AG04449 (cell line): ENCODE measurements at places on chromosomes 2 and 18.
A peak's percentile ranks its signal among the peaks of the same experiment; 100 is the strongest.

- DNase-seq: no peak
Measured at GRCh38 chr2:47867205-47867604, 39.1 kb downstream of the FBXO11 start.

GRCh38 chr2:169069341-169069740 lies at the start of gene DHRS9:
Gene DHRS9 (plus strand): TSS chr2:169069563. CDS start chr2:169081582, 12,019 bp downstream.
- no peak for DNase-seq

DNA sequence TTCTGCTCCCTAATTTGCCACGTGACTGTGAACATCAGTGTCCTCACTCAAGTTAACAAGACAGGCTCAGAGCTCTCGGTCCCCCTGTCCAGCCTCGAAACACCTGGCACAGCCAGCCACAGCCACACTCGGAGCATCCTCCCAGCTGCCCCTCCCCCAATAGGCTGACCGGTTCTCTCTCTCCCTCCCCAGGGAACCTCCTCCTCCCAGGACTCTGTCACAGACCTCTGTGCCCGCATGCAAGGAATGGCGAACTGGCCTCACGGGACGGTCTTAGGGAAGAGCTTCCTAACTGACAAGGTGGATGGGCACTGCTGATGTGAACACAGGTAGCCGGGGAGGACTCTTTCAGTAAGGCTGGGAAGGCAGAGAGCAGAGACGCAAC lies 18.8 kb downstream of the CYP26B1 start:
- DNase-seq: no peak

DNA sequence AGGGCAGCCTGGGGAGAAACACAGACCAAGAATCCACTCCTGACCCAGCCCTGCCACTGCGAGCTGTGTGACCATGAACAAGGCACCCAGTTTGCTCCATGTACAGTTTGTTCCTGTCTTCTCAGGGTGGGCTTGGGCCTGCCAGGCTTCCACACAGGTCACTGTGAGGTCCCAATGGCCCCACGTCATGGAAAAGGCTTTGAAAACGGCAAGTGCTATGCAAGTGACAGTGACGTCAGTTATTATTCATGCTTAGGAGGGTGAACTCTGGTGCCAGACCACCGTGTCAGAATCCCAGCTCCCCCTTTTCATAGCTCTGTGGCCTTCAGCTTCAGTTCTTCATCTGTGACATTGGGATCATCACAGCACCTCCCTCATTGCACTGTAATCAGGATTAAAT lies 87.1 kb downstream of the TNS1 start:
- DNase-seq: no peak

GRCh38 chr2:118403658-118404451 lies 315.6 kb downstream of the INSIG2 start:
- DNase-seq: no peak

DNA sequence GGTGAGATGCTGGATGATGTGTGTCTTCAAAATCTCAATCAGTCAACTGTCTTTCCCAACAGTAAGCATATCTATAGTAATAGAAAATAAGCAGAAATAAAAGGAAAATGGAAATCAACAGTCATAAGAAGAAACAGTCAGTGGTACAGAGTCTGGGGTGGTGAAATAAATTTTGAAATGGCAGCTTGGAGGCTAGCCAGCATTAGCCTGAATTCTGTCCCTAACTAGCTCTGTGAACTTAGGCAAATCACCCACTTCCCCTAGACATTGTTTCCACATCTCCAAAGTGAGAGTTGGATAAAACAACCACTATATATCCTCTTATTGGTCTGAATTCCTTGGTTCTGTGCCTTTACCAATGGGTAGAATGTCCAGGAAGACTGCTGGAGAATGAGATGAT lies 189.7 kb upstream of the REV1 start:
- DNase-seq: no peak

- DNase-seq: no peak
Measured at GRCh38 chr18:14978962-14979535, 231.1 kb downstream of the ANKRD30B start.

- DNase-seq: no peak
Measured at GRCh38 chr2:65388596-65389390, 43.6 kb downstream of the SPRED2 start.

DNA sequence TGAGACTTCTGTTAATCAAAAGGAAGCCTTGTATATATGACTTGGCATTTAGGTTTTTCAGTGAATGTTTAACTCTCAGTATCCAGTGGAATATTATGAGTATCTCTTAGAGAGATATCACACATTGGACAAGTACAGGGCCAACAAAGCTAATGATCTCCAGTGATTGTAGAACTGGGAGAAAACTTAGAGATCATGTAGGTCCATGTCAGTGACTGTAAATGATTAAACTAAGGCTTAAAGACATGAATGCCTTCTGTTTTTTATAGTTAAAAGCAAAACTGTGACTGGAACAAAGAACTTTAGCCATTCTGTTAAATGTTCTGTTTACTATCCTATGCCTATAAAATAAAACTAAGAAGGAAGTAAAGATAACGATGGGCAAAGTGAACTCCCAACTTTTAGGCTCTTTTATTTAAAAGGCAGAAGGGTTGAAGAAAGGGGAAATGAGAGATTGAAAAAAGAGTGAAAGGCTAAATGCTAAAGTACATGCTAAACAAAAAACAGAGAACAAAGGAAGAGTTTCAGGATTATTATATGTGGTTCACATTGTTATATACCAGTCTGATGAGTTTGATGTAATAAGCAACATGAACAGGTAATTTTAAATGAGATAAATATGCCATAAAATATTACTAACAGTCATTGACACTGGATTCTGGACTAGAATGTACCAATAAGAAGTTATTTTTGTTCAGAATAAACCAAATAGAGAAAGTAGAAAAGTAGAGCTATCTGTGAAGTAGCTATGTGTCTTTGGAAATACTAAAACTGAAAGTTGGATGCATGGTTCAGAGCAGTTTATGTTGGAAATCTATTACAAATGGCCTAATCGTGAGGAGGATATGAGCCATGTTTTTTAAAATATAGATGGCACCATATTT lies 37.1 kb upstream of the TNFRSF11A start:
- no peak for DNase-seq

GRCh38 chr2:68345129-68345875 lies 19.8 kb upstream of the PLEK start:
- no peak for DNase-seq

DNA sequence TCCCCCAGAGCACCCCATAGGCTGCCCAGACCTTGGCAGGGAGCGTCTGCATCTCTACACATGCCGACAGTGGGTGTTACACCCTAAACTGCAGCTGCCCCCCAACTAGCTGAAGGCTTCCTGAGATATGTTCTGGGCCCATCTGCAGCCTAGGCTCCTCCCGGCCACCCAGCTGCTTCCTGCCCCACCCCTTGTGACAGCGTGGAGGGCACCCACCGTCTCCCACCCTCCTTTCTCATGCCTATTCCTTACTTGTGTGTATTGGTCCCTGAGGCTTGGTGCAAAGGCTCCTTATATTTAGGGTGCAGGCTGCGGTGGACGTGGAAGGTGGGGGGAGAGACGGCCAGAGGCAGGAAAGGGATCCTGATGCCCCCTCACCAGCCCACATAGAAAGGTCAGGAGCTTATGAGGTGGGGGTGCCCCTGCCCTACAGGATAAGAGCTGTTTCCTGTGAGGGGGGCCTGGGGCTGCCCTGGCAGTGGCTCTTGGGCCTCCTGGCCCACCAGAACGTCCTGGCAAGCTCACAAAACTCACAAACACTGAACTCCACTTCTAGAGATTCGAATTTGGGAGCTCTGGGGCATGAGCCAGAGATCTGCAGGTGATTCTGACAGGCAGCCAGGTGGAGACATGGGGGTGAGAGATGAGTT lies 7.3 kb upstream of the PROM2 start:
- DNase-seq: no peak

DNA sequence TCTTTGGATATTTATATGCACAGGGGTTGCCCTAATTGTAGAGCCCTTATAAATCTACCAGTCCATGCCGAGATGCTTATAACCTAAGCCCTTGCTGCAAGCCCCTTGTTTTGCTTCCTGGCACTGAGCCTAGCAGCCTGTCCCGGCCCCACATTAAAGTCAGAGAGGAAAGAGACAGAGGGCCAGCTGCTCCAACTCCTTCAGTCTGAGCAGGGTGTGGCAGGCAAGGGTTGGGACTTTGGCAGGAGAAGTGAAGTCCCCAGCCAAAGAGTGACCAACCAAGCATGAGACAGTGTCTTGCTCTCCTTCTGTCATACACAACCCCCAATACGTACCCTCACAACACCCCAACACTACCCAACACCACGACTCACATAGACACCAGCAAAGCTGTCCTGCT lies 54.7 kb upstream of the FZD7 start:
- DNase-seq: no peak

DNA sequence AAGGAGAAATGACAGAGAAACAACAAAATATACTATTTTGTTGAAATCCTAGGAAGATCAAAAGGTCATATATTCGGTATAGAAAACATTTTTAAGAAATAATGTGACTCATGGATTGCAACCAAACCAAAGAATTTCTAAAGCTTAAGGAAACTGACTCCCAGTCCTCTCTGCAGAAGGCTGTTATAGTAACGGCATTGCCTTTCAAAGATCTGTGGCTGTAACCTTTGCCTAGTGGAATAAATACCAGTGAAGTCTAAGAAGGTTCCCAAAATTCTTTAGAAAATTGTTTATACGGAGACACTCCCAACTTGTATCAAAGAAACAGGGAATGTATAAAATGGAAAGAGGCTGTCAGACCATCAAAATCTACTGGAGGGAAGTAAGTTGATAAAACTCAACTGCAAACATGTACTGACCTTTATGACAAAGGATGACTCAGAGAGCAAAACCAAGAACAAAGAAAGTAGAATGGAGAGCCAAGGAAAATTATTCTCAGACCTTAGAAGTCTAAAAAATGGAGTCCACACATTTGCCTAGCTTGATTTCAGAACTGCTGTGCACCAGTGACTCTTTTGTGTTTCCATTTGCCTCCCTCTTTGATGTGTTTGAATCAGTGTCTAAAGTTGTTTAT lies 48.6 kb upstream of the FSIP2 start:
- DNase-seq: no peak

DNA sequence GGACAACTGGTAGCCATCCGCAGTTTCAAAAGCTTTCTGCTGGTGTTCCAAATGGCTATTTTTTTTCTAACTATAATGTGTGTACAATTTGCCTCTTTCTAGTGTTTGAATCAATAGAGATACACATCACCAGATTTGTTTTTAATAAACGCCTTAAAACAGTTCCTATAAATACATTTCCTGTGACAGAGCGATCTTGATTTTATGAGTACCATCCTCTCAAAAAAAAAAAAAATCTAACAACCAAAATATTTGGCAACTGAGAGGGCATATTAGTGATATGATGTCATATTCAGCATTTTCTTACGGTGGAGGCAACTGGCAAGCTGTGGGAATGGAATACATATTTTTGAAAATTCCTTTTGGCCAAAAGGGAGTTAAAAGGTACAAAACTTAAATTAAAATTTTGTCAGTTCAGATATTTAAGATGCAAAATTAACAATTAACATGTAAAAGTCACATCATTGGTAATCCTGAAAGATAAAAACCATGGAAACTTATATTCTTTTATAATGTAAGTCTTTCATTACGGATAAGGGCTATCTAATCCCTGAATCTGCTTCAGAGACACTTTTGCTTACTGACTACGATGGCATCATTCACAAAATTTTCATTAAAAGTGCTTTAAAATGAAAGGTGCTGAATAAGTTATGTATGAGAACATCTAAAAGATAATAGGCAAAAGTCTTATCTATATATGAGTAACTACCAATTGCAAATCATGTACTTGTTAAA lies 268.4 kb downstream of the TCF4 start:
- DNase-seq: no peak

DNA sequence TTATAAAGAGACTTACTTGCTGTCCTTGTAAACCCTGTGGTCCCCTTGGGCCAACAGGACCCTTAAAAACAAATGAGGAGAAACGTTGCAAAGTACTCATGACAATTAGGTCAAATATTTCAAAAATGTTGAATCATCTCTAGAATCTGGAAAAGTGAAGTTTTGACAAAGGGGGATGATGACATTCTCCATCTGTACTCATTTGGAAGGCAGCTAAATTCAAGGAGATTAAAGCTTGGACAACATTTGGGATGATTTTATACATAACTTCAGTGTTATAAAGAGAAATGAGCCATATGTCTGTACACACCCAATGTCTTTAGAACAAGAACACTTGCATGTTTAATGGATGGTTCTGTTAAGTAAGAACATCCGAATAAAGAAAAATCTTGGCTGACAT lies 92.9 kb downstream of the COL5A2 start:
- peak; percentile 47 for DNase-seq

GRCh38 chr2:216850665-216851322 lies 9.1 kb downstream of the TNP1 start:
- DNase-seq: no peak

DNA sequence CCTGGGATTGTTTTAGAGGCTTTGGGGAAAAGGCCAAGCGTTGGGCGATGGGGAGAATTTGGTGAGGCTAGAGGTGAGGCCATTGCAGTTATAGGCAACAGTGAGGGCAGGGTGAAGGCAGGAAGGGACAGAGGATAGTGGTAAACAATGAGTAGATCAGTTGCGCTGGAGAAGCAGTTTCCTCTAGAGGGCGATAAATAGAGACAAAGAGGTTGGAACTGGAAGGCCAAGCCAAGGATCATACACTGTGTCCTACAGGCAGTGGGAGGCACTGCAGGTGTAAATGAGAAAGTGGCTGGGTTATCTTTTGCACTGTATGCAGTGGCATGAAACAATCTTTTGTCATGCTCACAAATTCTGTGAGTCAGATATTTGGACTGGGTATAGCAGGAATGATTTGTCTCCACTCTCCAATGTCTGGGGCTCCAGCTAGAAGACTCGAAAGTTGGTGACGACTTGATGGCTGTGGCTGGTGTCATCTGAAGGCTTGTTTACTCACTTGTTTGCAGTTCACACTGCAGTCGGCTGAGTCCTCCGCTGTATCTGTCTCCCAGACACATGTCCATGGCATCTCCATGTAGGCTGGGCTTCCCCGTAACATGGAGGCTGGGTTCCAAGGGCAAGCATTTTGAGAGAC lies 82.1 kb downstream of the TNP1 start:
- DNase-seq: no peak

DNA sequence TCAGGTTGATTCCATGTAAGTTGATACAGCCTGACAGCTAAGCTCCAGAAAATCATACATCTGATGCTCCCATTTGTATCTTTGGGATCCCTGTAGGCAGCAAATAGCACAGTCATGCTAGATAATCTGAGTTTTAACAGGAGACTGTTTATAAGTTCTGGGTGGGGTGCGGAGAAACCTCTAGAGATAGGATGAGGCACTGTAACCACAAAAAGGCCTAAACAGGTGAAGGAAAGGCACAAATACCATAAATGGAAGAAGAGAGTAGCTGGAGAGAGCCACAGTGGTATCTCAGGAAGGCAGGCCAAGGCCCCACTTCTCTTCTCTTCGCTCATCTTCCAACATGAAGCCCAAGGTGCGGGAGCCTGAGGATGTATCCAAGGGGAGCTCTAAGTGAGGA lies 18.1 kb upstream of the B4GALT6 start:
- no peak for DNase-seq

DNA sequence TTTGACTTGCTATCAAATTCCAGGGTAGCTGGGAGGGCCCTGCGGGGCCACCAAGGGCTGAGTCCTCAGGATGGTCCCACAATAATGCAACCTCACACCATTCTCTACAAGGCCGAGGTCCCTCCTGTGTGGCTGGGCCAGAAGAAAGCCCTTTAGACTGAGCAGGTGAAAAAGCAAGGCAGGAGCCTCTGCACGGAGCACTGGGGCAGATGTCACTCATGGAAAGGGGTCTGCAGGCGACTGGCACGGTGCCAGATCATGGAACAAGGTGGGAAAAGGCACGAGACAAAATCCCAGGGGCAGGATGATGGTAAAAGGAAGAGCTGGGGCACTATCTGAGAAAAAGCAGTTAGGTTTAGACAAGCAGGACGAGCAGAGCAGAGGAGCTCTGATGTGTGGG lies 16.1 kb downstream of the HJURP start:
- DNase-seq: no peak

GRCh38 chr18:49855711-49856415 lies 42.5 kb upstream of the ACAA2 start:
- DNase-seq: no peak
